Left ventricle myocardium inferior (tissue), 1 donor: ENCODE measurements at places on chromosomes 11 and 22. TPM values are rescaled to one million over a fixed set of nuclear protein-coding genes. Genes with fewer than 3 reads are reported as not detected.

MYRF gene
- 0.14 TPM for total RNA-seq

IGLL1 gene
- total RNA-seq: not detected

FAM180B gene
- total RNA-seq: 0.22 TPM

RFPL1 gene
- not detected for total RNA-seq

OR8U1 gene
- not detected for total RNA-seq

CNGA4 gene
- not detected for total RNA-seq

RBFOX2 gene
- total RNA-seq: 75.4 TPM

GLB1L2 gene
- total RNA-seq: 0.30 TPM

ISX gene
- total RNA-seq: not detected

OLFML1 gene
- total RNA-seq: 7.3 TPM

CASP1 gene
- 11.8 TPM for total RNA-seq

MS4A6A gene
- total RNA-seq: 42.1 TPM

OR2AG1 gene
- not detected for total RNA-seq

ARVCF gene
- 25.4 TPM for total RNA-seq

SLC25A45 gene
- 5.0 TPM for total RNA-seq

MMP27 gene
- not detected for total RNA-seq

OR5B21 gene
- not detected for total RNA-seq

ART1 gene
- total RNA-seq: 0.58 TPM

MUC6 gene
- not detected for total RNA-seq

KRTAP5-2 gene
- total RNA-seq: not detected

PNPLA3 gene
- not detected for total RNA-seq
